ENCODE measurements at places on chromosomes 1 and 21. TPM values are rescaled to one million over a fixed set of nuclear protein-coding genes. Genes with fewer than 3 reads are reported as not detected.

Gene ANGEL2
- 47.8 TPM for total RNA-seq

Gene GABPA
- 19.9 TPM for total RNA-seq

Gene FMO3
- total RNA-seq = 0.12 TPM

Gene PRPF38B
- 10.3 TPM for total RNA-seq

All from G401 (cell line).